ENCODE measurements at places on chromosomes 16 and 17. TPM values are rescaled to one million over a fixed set of nuclear protein-coding genes. Genes with fewer than 3 reads are reported as not detected.

Gene STUB1
- 130 TPM for total RNA-seq

Gene GRB7
- 62.1 TPM for total RNA-seq

Gene LDHD
- 20.4 TPM for total RNA-seq

Gene FNDC8
- total RNA-seq: not detected

Gene PRPSAP1
- 58.4 TPM for total RNA-seq

Gene LGALS3BP
- total RNA-seq: 172 TPM

- peak overlapping the region; percentile 81 for H3K27ac ChIP-seq
- no peak overlapping the region for H3K4me3 ChIP-seq
- peaks cover 55% of the 10 kb centered on the region for H3K4me1 ChIP-seq
- H3K27me3 ChIP-seq: no peaks in the 10 kb centered on the region
Measured at GRCh38 chr16:85002608-85003007, 8.7 kb downstream of the ZDHHC7 start.

GRCh38 chr16:85028685-85029407, 1.3 kb downstream of the KIAA0513 start:
- H3K27me3 ChIP-seq: no peaks in the 10 kb centered on the region
- no peak for DNase-seq
- peak overlapping the region; percentile 76 for H3K4me3 ChIP-seq
- H3K4me1 ChIP-seq: peaks cover 60% of the 10 kb centered on the region
- peak overlapping the region; percentile 93 for H3K27ac ChIP-seq

DNA sequence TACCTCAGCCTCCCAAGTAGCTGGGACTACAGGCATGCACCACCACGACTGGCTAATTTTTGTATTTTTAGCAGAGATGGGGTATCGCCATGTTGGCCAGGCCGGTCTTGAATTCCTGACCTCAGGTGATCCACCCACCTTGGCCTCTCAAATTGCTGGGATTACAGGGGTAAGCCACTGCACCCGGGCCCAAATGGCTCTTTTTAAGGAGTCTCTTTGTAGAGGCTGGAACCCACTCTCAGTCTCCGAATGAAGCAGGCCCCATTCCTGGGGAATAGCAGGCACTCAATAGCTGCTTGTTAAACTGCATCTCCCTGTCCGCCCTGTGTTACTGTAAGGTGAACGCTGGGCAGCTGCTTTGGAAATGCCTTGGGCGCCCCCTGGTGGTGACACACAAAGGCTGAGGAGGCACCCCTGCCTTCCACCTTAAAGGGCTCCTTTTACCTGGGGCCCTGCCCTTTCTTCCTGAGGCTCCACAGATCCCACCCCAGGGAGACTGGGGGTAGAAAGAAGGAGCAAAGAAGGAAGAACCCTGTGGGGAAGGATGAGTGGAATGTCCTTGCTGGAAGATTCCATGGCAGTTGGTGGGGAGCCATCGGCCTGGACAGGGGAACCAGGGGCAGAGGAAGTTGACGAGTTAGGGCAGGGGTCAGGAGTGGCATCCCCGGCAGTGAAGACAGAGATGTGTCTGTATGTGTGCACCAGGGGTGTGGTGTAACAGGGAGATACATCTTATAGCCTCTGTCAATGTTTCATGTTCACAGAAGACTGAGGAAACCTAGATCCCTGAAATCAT, 6.1 kb upstream of the SP2 start:
- no peak overlapping the region for H3K4me3 ChIP-seq
- peak; percentile 49 for DNase-seq
- H3K27ac ChIP-seq: no peak overlapping the region
- H3K4me1 ChIP-seq: peaks cover 44% of the 10 kb centered on the region

GRCh38 chr17:27469256-27469655, 13.0 kb downstream of the KSR1 start:
- DNase-seq: no peak
- peaks cover 63% of the 10 kb centered on the region for H3K4me1 ChIP-seq
- no peak overlapping the region for H3K27ac ChIP-seq
- no peaks in the 10 kb centered on the region for H3K36me3 ChIP-seq

GRCh38 chr16:57115514-57116182, 23.3 kb downstream of the CPNE2 start:
- H3K4me1 ChIP-seq: peaks cover 24% of the 10 kb centered on the region
- H3K27ac ChIP-seq: peak overlapping the region; percentile 0
- H3K27me3 ChIP-seq: no peaks in the 10 kb centered on the region
- no peak overlapping the region for H3K4me3 ChIP-seq

- H3K27me3 ChIP-seq: no peaks in the 10 kb centered on the region
- no peak overlapping the region for H3K4me3 ChIP-seq
- no peak for DNase-seq
- H3K36me3 ChIP-seq: peaks cover 4% of the 10 kb centered on the region
- H3K4me1 ChIP-seq: no peaks in the 10 kb centered on the region
Measured at GRCh38 chr17:7004398-7005253, 7.8 kb upstream of the RNASEK start.

- no peaks in the 10 kb centered on the region for H3K4me1 ChIP-seq
- no peaks in the 10 kb centered on the region for H3K27me3 ChIP-seq
- no peak for DNase-seq
- no peak overlapping the region for H3K4me3 ChIP-seq
- no peak overlapping the region for H3K27ac ChIP-seq
- H3K36me3 ChIP-seq: no peaks in the 10 kb centered on the region
Measured at GRCh38 chr16:57959121-57959520, 11.8 kb downstream of the CNGB1 start.

GRCh38 chr16:87241137-87241771, 75.9 kb downstream of the C16orf95 start:
- no peak overlapping the region for H3K27ac ChIP-seq
- DNase-seq: no peak
- no peaks in the 10 kb centered on the region for H3K36me3 ChIP-seq
- H3K27me3 ChIP-seq: no peaks in the 10 kb centered on the region
- H3K4me1 ChIP-seq: no peaks in the 10 kb centered on the region

GRCh38 chr17:49439305-49439672, 24.6 kb upstream of the PHB1 start:
- no peak for DNase-seq
- H3K4me1 ChIP-seq: no peaks in the 10 kb centered on the region
- H3K27me3 ChIP-seq: no peaks in the 10 kb centered on the region
- H3K27ac ChIP-seq: no peak overlapping the region
- no peak overlapping the region for H3K4me3 ChIP-seq

DNA sequence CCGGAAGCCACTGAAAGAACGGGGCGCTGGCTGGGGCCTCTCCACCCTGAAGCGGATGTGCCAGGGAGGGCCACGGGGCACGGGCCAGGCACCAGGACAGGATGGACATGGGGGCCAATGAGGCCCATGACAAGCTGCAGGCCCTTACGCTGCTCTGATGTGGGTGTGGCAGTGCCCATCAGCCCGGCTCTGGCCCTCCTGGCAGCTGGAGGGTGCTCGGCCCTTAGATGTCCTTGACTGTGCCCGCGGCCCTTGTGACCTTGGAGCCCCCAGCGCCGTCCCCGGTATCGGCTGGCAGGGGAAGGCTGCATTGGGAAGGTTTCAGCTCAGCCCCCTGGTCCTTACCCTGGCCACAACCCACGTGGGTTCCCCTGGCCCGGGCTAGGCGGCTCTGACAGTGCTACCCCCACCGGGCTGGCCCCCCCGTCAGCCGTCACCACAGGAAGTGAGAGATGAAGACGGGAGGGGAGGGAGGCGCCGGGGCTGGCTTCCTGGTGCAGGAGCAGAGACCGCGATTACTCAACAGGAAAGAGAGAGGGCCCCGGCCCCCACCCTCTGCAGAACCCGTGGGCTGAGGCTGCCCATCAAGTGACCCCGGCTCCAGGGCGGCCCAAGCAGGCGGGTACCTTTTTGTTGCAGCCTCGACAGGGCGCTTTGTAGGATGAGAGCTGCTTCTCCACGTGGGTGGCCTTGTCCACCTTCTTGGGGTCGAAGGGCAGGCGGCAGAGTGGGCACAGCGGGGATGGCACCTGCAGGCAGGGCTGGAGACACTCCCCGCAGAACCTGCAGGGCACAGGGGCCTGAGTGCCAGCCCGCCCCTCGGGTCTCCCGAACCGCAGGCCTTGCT, 5.3 kb downstream of the RNF166 start:
- H3K27me3 ChIP-seq: no peaks in the 10 kb centered on the region
- peaks cover 22% of the 10 kb centered on the region for H3K4me1 ChIP-seq
- DNase-seq: peak; percentile 90
- H3K27ac ChIP-seq: peak overlapping the region; percentile 59

DNA sequence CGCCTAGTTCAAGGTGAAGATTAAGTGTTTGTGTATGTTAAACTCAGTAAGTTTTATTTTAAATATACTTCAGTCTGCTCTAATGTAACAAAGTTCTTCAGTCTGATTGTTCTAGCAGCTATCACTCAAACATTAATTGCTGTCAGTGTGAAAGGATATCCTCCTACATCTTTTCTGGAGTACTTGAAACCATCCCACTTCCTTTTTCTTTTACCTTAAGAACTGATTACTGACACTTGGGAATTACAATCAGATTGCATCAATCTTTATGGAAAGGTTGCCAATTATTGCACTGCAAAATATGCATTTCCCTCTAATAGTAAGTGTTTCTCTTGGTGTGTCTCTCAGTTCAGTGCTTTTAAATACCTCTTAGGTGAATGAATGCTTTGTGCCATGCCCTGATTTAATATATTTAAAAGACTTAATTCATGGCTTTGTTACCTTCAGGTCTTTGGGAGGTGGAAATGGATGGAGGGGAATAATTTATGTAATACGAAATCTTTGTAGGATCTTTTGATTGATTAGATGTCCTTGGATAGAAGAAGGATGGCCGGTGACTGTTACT, 16.6 kb downstream of the MRTFB start:
- DNase-seq: no peak
- no peaks in the 10 kb centered on the region for H3K27me3 ChIP-seq
- peak overlapping the region; percentile 69 for H3K27ac ChIP-seq
